ENCODE measurements at places on chromosomes 5 and 9.

GRCh38 chr5:154364771-154365170, 81.0 kb upstream of the SAP30L start:
- DNase-seq = no peak

DNA sequence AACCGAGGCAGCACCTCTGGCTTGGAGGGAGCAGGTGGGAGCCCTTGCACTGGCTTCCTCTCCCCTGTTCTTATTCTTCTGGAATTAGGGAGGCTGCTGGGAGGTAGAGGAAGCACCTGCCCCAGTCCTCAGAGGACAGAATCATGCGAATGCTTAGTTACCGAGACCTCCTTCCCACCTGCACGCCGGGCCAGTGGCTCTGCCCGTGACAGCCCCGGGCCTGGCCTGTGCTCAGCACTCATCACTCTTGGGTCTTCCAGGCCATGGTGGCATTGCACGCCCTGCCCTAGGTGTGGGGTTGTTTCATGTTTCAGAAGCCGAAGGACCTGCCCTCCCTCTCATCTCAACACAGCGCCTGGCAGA, 45.3 kb upstream of the NKD2 start:
- no peak for DNase-seq

GRCh38 chr5:76522103-76522935, 100.9 kb downstream of the F2RL2 start:
- DNase-seq = no peak

DNA sequence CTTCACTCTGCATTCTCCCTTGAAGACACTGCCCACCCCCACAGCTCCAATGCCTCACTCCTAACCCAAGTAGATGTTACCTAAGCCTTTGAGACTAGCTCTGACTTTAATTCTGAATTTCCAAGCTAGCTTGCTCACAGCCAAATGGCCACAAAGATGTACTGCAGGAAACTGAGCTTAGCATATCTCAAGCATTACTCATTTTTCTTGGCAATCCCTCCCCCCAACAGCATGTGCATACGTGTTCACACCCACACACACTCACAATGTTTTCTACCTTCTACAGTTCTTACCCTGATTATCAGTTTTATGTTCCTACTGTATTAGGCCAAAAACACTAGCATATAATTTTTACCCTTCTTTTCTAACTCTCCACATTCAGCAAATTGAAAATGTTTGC, 13.7 kb upstream of the GRIA1 start:
- no peak for DNase-seq

GRCh38 chr9:107973451-107973850, 483.9 kb upstream of the KLF4 start:
- no peak for DNase-seq

DNA sequence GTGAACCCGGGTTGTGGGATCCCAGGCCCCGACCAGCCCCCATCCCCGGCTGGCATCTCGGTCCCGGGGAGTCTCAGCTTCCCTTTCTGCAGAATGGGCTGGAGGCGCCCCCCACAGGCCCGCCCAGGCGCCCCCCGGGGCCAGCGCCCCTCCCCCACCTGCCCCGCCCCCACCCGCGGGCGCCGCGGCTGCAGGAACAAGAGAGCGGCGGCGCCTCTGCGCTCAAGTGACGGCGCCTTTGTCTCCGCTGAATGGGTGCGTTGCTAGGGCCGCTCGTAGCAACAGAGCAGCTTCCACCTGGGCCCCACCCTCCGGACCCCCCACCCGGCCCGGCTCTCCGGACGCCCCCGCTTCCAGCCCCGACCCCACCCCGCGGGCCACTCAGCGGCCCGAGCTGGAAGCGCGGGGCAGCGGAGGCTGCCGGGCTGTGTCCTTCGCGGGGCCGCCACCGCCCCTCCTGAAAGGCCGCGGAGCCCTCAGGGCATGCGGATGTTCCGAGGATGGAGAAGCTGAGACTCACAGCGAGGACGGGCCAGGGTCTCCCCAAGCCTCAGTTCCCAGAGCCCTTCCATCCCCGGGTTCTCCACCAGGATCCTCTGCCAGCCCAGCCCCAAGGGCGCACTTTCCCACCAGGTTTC, 27.5 kb downstream of the ADGRD2 start:
- no peak for DNase-seq

- no peak for DNase-seq
These were observed 146.8 kb upstream of the ADAMTSL1 start for GRCh38 chr9:18327121-18327520.

GRCh38 chr5:172939071-172939470, 20.2 kb upstream of the RPL26L1 start:
- no peak for DNase-seq

DNA sequence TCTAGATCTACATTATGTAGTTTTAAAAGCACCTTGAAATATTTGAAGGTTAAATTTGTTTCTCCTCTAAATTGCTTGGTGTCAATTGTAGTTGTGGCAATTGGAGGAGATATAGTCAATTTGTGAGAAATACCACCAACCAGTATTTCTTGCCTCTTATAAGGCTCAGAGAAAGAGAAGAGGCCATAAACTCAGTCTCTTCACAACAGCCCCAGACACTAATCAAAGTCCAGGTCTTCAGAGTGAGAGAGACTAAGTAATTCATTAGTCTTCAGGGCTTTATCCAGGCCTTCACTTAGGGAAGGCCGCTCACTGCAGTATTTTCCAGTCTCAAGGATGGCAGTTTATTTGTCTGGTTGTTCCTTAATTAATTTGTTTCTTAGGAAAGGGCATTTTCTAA, 168.0 kb upstream of the RGMB start:
- no peak for DNase-seq

GRCh38 chr5:149282027-149282965, 10.6 kb downstream of the AFAP1L1 start:
- DNase-seq = no peak

DNA sequence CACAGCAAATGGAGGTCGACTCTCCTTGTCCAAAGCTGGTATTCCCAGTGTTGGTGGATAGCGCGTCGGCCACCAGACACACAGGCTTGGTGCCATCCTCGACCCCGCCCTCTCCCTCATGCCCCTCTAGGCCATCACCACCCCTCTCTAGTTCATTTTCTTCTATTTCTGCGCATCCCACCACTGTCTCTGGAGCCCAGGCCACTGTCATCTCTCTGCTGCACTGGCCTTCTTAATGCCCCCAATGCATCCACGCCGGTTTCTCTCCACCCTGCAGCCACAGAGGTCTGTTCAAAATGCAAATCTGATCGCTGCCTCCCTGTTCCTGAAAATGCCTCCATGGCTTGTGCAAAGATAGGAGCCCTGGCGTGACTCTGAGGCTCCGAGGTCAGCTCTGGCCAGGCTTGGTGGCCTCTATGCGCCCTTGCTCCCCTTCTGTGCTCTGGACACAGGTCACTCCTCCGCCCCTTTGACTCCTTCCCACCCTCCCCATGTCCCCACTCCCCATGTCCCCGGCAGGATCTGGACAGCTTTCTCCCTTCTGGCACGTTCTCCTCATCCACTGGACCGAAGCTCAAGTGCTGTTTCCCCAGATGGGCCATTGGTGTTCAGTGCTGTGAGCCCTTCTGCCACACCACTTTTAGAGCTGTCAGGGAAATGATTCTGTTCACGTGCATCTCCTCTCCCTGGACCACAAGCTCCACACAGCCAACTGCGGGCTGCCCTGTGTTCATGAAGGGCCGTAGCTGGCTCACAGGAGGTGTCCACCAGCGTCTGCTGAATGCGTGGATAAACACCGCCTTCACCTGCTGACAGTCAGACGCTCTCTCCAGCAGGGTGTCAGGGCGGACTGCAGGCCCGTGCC, 59.5 kb upstream of the RNF130 start:
- DNase-seq = no peak

GRCh38 chr5:446883-447263, 3.9 kb downstream of the EXOC3 start:
- no peak for DNase-seq

DNA sequence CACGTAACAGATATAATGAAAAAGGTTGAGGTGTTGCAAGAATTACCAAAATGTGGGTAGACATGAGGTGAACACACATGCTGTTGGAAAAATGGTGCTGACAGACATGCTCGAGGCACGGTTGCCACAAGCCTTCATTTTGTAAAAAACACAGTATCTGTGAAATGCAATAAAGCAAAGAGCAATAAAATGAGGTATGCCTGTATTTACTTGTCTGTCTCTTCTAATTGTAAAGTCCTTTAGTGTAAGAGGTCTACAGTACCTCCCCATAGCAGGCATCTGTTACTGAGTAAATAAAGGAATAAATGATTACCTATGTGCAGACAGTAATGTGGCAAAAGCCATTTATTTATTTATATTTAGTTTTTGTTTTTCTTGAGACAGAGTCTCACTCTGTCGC, 3.0 kb upstream of the CAST start:
- no peak for DNase-seq

GRCh38 chr5:133521801-133522200, 90.5 kb downstream of the FSTL4 start:
- DNase-seq = no peak

- no peak for DNase-seq
These were observed 49.2 kb upstream of the SPDL1 start for GRCh38 chr5:169534311-169534880.

- no peak for DNase-seq
These were observed 49.5 kb upstream of the MAP1B start for GRCh38 chr5:72057816-72058215.

- no peak for DNase-seq
These were observed 26.0 kb downstream of the DDX4 start for GRCh38 chr5:55763746-55764420.

DNA sequence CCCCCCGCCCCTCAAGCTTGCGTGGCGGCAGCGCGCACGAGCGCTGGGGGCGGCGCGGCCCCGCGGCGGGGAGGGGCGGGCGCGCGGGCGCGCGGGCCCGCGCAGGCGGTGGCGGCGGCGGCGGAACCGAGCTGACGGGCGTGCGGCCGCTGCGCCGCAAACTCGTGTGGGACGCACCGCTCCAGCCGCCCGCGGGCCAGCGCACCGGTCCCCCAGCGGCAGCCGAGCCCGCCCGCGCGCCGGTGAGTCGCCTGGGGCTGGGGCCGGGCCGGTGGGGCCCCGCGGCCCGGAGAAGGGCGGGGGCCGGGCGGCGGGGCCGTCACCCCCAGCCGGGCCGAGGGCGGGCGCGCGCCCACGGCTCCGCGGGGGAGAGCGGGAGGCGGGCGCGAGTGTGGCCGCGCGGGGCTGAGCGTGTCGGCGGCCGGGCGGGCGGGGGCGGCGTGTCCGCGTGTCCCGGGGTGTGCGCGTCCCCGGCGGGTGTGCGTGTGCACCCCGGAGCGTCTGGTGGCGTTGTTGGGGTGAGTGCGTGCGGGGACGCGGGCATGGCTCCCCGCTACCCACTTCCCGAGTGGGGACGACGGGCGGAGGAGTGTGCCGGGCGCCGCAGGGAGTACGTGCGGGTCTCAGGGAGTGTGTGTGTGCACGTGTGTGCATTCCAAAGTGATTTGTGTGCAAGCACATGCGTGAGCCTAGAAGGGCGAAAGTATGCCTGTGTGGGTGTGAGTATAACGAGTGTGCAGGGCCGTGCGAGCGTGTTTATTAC, at the start of gene NEK6:
TSS of gene NEK6 (plus strand) at position 106 of the 763 bp plus-strand sequence. CDS start 44,016 bp downstream, outside the sequence.
- DNase-seq = no peak

DNA sequence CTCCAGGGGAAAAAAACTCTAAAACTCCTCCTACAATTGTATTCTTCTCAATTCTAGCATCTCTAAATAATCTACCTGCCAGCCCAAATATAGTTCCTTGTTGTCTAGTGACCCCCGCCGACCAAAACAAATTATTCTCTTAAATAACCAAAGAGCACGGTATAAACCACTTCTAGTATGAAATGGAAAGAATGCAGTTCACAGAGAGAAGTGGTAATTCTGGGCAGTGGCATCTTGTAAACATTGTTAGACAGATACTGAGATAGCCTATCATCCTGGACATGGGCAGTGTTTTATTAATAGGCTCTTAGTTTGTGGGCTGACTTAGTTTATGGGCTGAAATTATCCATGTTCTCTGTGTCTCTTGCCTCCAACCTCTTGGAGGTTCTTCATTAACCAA, 1412.6 kb upstream of the CDH9 start:
- DNase-seq = no peak

DNA sequence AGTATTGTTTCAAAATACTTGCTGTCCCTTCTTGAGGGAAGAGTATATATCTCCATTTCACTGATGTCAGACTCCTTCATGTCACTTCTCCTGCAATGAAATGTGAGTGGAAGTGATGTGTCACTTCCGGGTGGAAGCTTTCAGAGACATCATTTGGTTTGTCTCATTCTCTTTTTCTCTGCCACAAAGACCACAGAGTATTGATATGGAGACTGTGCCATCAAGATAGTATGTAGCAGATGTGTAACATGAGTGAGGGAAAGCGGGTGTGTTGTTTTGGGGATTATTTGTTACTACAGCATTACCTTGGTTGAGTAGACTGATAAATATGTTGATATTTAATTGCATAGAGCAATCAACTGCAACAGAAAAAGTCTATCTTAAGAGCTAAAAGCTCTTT, 169.8 kb downstream of the FBXL7 start:
- DNase-seq = no peak

DNA sequence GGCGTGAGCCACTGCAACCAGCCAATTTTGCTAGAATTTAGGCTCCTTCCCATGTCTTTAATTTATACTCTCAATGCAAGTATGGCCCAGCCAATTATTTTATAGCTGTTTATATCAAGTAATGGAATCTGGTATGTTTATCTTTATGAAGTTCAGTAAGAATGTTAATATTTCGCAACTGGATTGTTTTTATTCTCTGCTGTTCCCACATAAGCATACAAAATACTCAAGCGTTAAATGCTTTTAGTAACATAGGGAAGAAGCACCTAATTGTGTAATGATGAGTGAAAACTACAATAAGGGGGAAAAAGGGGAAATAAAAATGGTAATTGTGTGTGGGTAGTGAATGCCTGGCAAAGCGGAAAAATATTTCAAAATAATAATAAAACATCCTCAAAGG, 21.3 kb downstream of the PWWP2A start:
- no peak for DNase-seq

GRCh38 chr9:137298401-137299202, 3.5 kb downstream of the NRARP start:
- no peak for DNase-seq

- no peak for DNase-seq
These were observed 57.7 kb downstream of the RETREG1 start for GRCh38 chr5:16558984-16559629.

DNA sequence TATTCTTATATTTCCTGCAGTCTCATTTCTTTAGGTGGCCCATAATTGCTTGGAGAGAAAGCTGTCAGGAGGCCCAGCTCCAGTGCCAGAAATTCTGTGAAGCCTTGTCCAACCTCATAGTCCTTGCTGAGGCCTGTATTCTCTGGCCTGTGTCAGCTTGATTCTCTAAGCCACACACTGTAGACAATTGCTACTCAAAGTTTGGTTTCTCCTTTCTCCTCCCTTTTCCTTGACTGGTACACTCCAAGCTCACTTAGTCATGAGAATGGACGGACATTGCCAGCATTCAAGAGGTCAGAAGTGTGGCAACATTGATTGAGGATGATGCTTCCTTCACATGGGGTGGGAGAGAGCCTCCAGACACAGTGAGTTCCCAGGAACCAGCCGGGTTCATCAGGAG, 71.3 kb upstream of the CXCL14 start:
- no peak for DNase-seq

DNA sequence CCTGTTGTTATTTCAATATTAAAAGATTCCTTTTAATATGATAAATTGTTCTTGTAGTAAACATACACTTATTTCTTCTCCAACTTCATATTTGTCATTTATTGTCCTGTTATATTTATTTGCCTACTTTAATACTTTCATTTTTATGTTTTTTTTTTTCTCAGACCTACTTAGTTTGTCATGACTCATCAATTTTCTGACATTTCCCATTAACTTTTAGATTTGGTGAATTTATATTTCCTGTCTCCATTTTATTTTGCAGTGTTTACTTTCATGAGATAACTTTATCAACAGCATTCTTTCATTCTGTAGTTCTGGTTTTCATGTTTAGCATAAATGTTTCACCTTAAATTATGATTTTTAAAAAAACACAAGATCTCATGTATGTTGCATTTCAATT, 788.7 kb downstream of the EFNA5 start:
- DNase-seq = no peak
